ENCODE measurements at places on chromosomes 7 and 10.

DNA sequence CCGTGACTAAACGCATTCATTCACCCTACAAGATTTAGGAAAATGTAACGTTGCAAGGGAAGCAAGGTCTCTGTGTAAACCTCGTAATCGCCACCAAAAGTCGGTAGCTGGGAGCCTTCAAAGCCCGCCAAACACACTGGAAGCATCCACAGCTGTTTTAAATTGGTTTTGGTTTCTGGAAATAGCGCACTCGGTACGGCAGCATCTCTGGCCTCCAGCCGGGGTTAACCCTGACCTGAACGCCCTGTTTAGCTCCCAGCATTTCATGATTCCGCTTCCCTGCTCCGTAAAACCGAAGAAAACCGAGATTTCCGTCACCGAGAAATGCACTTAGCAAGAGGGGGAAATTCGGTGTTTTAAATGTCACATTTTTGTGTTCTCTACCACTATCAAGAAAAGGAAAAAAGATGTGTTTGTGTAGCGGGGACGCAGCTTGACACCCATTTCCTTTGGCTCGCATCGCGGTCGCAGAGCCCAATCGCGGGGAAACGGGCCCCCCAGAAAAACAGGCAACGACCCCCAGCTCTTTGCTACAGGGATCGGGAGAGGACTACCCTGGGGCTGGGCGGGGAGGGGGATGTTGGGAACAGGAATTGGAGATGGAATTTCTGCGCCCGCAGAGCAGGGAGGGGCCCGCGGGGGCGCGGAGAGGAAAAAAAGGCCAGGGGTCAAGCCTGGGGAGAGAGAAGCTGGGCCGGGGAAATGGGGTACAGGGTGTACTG lies 646 bp downstream of the SGCE start:
- no peak for DNase-seq

DNA sequence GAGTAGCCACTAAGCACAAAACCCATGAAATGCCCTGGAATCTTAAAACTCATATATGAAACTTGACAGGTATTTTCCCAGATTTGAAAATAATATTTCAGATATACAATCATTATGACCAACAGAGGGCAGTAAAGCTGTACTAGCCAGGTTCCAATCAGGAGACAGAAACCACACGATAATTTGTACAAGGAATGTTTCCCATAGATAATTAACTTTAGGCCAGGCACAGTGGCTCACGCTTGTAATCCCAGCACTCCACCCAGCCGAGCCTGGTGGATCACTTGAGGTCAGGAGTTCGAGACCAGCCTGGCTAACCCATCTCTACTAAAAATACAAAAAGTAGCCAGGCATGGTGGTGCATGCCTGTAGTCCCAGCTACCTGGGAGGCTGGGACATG lies 31.0 kb upstream of the NUB1 start:
- no peak for DNase-seq

DNA sequence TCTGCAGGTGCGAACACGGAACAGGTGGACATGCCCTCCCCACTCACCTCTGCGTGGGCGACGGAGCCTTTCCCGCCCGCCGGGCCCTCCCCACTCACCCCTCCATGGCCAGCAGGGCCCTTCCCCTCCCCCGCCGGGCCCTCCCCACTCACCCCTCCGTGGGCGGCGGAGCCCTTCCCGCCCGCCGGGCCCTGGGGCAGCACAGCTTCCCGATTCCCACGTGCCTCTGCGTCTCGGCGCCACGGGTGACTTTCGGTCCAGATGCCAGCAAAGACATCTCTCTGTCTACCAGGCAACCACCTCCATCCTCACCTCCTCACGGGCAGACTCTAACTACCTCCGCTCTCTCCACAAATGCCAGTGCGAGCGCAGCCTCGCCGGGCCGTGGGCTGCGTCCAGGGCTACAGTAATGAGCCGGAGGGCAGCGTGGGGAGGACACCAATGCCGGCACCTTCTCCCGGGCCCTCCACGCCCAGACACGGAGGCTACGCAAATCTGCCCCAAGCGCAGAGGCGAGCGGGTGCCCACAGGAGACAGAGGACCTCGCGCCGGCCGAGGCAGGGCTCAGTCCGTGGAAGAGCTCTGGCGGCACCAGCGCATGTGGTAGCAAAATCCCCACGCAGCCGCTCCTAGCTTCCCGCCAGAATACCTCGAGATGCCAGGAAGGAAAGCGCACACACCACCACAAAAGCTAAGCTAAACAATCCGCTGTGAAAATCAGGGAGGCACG lies 21.8 kb downstream of the GPER1 start:
- DNase-seq: no peak

GRCh38 chr10:4181621-4182049 lies 396.6 kb upstream of the KLF6 start:
- no peak for DNase-seq

DNA sequence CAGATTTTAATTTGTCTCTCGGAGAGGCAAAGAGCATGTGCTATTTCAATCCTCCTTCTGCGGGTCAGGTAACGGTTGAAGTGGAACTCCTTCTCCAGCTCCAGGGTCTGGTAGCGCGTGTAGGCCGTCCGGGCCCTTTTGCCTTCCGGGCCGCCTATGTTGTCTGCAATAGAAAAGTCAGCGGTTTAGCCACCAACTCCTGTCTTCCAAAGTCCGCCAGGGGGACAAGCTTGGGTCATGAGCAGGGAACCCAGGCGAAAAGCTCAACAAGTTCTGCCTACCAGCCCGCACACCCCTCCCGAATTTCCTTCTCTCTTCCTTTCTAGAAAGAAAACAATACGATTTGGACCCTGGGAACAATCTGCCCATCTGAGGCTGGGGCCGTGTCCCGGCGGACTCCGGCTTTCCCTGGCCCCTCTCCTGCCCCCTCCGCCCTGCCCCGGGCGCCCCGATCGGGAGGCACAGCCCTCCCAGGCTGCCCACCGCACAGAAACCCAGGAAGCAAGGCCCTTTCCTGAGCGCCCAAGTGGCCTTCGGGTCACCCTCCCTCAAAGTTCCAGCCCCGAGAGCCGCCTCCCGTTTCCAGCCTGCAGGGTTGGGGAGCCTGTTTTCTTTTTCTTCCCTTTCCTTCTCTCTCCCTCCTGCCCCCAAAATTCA lies 1.4 kb downstream of the HOXA5 start:
- no peak for DNase-seq

- no peak for DNase-seq
Observed at GRCh38 chr10:69439350-69439739, 11.9 kb upstream of the TSPAN15 start.

- no peak for DNase-seq
Observed at GRCh38 chr7:19249281-19249680, 104.1 kb upstream of the FERD3L start.

- DNase-seq: no peak
Observed at GRCh38 chr7:27066148-27066547, 29.7 kb downstream of the HOXA1 start.
